ENCODE measurements at places on chromosomes 11 and 22. TPM values are rescaled to one million over a fixed set of nuclear protein-coding genes. Genes with fewer than 3 reads are reported as not detected.

Gene TMPRSS13
- polyA plus RNA-seq, result 0.12 TPM

- peak; percentile 92 for DNase-seq
Observed at GRCh38 chr22:20495861-20496681, 476 bp upstream of the KLHL22 start.

- DNase-seq, result no peak
Observed at GRCh38 chr11:75592715-75593114, 30.7 kb downstream of the SERPINH1 start.

DNA sequence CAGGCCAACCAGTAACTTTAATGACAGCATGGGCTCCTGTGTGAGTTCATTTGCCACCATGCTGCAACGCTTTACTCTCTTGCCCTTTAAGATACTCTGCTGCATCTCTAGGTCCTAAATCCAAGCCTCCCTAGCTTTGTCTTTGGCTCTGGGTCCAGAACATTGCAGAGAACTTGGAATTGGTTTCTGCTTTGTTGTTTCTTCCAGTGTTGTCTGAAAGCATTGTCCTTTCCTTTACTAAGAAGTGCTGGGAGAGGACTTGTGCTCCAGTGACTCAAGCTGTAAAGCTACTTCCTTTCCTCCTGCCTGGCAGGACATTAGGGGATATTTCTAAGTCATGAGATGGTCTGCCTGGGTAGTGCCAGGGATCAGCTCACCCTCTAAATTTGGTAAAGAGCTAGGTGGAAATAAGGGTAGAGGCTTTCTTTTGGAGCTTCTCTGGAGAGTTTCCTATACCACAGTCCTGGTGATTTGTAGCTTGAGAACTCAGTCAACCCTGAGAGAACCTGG, 202.5 kb upstream of the CADM1 start:
- DNase-seq, result no peak

- DNase-seq, result peak; percentile 30
Observed at GRCh38 chr11:115912484-115912945, 408.3 kb upstream of the CADM1 start.

Gene DBX1
- polyA plus RNA-seq, result not detected

Gene OR5B17
- polyA plus RNA-seq, result not detected

DNA sequence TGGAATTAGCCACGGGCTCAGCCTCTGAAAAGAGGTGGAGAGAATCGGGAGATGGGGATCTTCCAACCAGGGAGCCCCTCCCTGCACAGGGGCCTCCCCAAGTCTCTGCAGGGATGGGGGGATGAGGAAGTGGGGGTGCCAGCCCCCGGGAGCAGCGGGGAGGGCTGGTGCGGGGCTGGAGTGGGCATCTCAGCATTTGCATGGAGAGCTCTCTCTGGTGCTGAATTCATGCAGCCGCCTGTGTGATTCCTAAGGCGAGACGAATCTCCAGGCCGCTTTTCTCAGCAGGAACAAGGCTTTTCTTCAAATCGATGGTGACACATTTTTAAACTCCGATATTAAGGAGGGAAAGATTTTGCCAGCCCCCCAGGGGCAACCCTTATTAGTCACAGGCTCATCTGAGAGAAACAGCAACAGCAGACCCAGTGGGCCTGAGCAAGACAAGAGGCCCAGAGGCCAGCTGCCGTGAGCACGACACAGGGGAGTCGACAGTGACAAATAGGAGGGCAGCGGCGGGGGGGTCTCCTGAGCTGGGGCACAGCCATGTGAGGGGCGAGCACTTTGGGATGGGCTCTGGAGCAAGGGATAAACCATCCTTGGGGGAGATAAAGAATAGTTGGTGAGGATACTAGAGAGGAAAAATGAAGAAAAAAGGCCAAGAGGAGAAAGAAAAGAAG, 29.0 kb downstream of the MACROD1 start:
- DNase-seq, result no peak

DNA sequence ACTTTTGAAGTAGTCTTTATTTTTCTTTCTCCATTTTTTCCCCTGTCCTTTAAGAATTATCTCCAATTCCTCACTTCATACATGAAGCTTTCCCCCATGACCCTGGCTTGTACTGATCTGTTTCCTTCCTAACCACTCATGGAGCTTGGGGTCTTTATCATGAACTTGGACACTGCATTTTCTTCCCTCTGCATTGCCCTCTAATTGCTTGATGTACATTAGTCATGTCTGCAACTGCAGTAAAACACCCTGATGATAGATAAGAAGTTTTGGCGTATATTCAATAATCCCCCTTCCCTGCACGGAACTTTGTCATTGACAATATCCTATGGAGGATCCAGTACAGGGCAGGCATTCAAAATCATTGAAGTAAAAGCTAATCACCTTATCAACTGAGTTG, 3.4 kb downstream of the HEPHL1 start:
- no peak for DNase-seq

DNA sequence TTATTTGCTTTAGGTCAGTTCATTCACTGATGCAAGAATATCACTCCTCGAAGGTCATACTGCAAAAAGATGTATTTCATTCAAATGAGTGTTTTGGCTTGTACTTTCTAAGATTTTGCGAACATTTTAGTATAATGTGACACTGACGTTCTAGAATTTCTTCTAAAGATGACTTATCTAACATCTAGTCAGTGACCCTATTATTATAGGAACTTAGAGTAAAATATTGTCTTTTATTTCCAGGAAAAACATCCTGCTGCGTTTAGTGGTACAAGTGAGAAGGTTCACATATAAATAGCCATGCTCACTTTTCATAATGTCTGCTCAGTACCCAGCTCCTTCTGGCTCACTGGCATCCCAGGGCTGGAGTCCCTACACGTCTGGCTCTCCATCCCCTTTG, at the start of gene OR52M1:
Gene OR52M1, plus strand, starts transcription at position 301 of the 400 bp plus-strand sequence. Its CDS starts 0 bp downstream, at position 301.
- no peak for DNase-seq

Gene KCNJ4
- 0.03 TPM for polyA plus RNA-seq

DNA sequence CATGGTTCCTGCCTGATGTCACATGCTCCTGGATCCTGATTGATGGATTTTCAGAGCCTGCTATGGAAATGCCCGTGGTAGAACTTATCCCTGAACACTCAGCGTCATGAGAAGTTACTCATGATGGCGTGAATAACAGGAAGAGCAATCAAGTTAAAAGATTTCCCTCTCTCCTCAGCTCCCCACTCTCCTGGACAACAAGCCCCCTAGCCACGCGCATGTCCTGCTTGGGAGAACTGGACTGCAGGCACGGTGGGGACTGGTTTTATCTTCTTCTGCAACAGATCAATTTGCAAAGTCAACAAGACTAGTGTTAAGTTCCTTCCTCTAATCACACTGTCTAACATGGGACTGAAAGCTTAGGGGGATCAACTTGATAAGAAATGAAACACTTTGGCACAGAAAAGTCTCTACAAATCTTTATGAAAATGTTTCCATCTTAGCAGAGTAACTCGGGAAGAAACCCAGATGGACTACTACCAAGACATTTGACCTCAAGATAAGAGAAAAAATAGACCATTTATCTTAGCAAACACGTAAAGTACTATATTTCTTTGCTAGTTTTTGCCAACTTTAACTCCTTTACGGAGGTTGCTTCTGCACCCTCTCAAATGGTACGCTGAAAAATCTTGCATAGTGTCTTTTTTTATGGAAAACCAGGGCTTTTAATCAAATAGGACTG, 27.6 kb downstream of the POU2AF1 start:
- no peak for DNase-seq

Gene GGT1
- polyA plus RNA-seq, result 14.6 TPM
